ENCODE measurements at places on chromosomes 5 and 9.

- no peak for DNase-seq
These were observed at the start of gene FBXL7 for GRCh38 chr5:15499528-15500324. TSS of gene FBXL7 (plus strand) at chr5:15500180.

GRCh38 chr9:116940614-116941215 is 253.6 kb downstream of the TRIM32 start:
- no peak for DNase-seq

DNA sequence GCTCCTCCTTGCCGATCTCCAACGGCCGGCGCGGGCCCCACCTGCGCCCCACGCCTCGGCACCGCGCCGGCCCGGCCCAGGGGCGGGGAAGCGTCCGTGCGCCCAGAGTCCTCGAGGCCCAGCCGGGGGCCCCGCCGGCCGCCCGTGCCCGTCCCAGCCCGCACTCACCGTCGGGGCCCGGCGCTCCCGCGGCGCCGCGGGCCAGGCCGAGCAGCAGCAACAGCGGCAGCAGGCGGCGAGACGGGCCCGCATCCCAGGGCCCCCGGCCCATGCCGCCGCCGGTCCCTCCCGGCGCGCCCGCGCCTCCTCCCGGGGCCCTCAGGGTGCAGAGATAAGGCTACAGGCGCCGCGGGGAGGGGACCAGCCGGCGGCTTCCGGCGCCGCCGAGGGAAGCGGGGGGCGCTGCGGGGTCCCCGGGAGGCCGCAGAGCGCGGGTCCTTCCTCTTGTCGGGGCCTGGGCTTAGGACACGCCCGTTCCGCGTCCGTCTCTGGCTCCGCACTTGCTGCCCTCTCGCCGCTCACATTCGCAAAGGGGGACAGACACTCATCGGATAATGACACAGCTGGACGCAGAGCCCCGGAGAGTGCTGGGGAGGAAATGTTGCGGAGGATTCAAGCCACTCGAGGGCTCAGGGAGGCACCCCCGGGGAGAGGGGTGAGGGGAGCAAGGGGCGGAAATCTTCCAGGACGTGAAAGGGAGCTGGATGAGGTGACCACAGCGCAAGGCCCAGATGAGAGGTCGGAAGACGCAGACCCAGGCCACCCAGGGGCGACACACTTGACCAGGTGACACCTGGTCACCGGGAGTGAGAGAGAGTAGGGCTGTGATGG is at the start of gene SUSD1:
TSS of gene SUSD1 (minus strand) at position 333 of the 831 bp plus-strand sequence. CDS start at position 271, 62 bp downstream.
- no peak for DNase-seq

- DNase-seq, result no peak
These were observed 842 bp upstream of the FEM1C start for GRCh38 chr5:115545351-115545882.

- no peak for DNase-seq
These were observed 106.1 kb downstream of the UBAP2 start for GRCh38 chr9:33942471-33943083.

DNA sequence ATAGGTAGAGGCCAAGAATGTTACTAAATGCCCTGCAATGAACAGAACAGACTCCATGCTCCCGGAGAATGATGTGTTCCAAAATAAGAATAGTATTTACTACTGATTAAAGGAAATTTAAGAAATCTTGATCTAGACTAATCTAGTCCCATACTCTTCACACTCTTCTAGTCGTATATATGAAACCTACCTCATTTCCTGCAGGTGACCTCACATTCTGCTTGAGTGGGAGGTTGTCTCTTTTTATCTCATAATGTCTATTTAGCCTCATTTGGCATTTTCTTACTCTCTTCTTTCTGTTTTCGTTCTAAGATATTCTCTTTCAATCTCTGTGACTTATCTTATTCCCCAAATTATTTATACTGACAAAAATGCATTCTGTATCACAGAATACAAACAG is 9.2 kb upstream of the SHOC1 start:
- no peak for DNase-seq

DNA sequence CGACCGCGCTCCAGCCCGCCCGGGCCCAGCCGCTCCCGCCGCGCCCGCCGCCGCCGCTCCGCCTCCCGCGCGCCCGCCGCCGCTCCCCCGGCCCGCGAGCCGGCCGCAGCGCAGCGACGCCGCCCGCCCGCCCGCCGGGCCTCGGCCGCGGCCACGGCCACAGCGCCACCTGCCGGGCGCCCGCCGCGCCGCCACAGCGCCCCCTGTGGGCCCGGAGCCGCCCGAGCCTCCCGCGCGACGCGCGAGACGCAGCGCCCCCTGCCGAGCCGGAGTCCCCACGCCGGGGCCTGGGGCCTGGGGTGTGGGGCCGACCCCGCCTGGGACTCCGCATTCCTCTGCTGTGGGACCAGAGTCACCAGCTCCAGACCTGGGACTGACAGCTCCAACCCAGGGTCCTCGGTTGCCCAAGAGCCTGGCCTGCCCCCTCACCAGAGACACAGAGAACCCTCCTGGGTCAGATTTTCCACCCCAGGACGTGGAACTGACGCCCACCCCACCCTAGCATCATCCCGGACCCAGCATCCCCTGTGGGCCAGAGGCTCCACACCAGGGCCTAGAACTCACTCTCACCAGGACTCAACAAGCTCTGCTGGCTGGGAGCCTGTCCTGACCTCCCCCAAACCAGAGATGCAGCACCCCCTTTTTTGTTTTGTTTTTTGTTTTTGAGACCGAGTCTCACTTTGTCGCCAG is at the start of gene RAPGEF1:
TSS of gene RAPGEF1 (minus strand) at position 118 of the 690 bp plus-strand sequence. CDS start 246 bp downstream, outside the sequence.
- DNase-seq, result no peak

GRCh38 chr5:52799358-52799982 is 11.8 kb downstream of the ITGA1 start:
- DNase-seq, result no peak

- DNase-seq, result no peak
These were observed 11.4 kb upstream of the DAB2IP start for GRCh38 chr9:121640076-121640475.

DNA sequence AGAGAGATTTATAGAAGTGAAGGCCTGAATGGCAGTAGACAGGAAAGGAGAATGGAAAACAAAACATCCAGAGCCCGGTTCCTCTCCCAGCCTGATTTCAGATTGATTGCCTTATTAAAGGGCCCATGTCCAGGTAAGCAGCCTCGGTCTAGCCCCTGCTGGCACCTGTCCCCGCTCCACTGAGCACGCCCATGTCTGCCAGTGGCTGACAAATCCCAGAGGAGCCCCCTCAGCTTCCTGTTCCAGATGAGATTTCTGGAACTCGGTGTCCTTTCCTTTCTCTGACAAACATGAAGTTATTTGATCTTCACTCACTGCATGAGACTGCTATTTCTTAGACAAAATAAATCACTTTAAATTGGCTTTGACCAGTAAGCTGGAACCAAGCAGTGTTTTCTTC is 187.0 kb upstream of the ADCY2 start:
- no peak for DNase-seq

DNA sequence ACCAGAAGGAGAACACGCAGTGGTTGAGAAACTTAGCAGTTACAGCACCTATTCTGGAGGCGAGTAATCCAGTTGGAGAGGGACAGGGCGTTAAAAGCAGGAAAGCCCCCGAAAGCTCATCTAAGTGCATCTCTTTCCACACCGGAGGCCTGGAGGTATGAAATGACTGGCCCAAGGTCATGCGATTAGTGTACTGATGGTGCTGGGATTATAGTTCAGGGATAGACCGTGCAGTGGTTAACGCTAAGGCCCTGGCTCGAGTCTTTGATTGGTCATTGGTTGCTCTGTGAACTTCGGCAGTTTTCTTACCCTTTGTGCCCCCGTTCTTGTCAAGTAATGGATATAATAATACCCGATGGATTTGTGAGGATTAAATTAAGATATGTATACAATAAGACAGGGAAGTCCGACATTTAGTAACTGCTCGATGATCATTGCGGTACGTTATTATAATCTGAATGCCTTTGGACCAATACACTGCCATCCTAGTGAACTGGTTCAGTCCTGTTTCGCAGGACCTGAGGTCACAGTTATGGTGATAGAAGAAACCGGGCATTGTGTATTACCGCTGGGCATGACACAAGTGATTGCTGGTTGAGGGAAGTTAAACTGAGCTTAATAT is 960 bp downstream of the CANX start:
- no peak for DNase-seq

DNA sequence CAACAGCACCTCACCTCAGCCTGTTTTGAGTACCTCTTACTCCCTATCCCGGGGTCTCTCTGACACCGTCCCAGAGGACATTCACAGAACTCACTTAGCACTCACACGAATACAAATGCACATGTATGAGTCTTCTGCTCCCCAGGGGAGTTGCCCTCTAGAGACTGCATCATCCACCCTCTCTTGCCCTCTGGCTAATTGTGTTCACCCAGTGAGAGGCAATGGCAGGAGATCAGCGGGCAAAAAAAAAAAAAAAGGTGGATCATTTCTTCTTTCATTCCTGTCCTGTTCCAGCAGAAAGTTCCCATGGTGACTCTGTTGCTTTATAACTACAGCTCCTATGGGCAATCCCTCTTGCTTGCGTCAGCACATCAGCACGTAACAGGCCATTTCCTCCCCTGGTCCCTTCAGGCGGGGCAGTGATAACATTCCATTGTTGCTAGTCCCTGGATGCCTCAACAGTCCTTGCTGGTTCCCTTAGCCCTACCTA is 23.5 kb upstream of the SNX2 start:
- DNase-seq, result no peak

- DNase-seq, result no peak
These were observed 15.1 kb downstream of the TIMD4 start for GRCh38 chr5:156947925-156948324.

DNA sequence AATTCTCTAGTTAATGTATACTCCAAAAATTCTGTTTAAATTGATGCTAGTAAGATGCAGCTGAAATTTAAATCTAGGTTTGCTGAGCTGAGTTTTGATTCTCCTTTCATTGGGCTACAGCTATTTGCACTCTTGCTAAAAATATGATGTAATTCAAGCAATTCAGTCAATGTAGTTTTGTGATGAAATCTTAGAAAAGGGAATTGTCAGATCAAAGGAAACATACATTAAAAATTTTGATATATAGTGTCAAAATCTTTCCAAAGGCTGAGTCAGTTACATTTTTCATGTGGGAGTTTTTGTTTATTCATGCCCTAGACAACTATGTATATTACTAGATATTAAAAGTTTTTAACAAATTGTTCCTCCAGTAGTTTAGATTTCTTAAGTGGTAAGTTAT is 334.9 kb upstream of the DAB2 start:
- no peak for DNase-seq

DNA sequence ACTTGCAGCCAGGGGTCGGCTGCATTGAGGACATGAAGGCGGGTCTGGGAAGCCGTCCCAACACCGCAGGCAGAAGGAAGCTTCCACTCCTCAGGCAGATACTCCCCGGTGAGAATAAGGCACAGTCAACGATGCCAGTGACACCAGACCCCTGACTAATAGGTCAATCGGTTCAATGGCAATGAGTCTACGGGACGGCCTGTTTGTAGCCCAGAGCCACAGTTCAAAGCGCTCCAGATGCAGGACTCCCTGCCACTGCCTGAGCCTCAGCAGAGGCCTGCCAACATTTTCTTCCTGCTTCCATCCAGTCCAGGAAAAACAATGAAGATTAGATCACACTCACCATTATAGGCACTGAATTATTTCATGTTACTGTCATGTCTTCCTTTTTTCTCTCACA is 84.5 kb upstream of the SIMC1 start:
- DNase-seq, result no peak

DNA sequence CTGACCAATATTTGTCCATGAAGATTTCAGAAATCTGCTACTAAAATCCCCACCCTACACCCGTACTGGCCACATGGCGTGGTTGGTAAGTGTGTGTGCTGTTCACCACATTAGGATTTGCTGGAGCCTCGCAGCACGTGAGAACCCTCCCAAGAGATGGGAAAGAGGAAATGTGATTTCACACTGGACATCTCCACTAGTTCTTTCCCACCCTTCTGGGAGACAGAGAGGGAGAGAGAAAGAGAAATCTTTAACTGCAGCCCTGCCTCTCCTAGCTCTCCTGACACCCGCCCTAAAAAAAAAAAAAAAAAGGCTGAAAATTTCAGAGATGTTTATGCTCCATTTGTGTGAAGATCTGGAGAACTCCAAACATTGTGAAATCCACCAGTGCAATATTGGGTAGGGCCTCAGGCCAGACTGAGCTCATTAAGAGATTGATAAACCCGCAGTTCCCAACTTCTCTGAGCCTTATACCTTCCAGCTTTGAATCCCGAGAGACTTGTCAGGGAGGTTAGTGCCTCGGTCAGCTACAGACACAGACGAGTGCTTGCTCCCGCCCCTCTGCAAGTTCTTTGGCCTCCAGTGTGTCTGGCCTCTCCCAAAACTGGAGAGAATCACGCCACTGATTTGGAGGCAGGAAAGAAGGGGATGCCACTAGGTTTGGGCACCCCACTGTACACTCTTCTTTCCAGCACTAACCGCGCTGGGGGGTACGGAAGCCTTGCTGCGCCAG is 1.9 kb downstream of the SPRY4 start:
- DNase-seq, result no peak

DNA sequence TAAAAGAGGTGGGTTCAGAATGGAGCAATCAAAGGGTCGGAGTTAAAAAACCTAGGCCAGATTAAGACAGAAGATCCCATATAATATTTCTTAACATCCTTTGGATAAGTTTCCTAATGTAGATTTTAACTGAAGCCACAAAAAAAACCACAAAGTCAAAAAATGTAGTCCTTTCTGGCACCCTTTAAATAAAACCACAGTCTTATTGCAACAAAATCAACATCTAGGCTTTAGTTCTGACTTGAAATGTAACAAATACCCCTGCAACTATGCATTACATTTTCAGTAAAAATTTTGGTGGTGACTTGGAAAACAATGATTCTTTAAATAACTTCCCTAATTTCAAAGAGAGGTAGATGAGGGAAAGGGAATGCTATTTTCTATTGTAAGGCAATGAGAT is 109.2 kb downstream of the PSAT1 start:
- DNase-seq, result no peak

GRCh38 chr5:148951612-148952011 is 111.2 kb downstream of the SH3TC2 start:
- no peak for DNase-seq

DNA sequence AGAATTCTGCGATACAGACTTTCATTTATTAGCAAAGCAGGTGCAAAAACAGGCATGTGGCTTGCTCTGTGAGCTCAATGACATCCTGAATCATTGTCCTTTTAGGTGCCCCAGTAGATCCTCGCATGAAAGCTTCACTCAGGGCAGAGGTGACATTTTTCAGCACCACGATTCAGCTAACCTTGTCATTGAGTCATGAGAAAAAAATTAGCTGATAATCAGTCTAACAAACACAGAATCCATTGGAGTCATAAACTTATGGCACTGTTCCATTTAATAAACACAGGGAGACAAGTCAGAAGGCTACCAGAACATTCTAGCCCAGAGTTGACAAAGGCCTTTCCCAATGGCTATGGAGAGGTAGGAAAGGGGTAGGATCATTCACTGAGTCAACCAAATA is 104.8 kb upstream of the RAD23B start:
- DNase-seq, result no peak

- no peak for DNase-seq
These were observed 25.8 kb downstream of the NSUN2 start for GRCh38 chr5:6606884-6607558.

GRCh38 chr5:122870219-122870856 is 24.9 kb downstream of the SNX24 start:
- no peak for DNase-seq

All from Panc1 (cell line).